ENCODE measurements at places on chromosomes 16 and 17.

GRCh38 chr17:60514500-60514899 lies 11.5 kb downstream of the APPBP2 start:
- no peak for DNase-seq

DNA sequence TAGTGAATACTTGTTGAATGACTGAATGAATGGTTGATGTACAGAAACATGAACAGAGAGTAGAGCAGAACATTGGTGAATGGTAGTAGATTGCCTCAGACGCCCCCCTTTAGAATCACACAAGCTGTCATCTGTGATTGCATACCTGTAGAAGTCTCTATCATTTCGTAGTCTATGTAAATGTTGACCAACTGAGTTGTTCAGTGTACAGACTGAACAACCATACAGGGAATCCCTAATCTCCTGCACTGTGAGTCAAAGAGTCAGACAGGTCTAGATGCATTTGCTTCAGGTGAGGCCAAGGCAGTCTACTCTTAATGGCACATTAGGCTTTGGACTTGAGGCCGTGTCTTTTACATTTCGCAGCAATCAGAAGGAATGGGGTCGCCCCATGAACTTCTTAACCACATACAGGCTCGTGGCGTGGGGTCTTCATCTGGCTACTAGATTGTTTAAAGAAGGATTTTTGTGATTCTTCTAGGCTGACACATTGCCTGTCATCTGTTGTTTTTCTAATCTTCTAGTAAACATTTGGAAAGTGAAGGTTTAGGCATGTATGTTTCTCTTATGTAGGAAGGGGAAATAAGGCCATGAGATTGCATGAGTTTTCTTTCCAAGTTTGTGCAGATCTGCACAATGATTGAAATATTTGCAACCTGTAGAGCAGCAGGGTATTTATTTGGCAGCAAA lies 157.4 kb downstream of the WWOX start:
- no peak for DNase-seq

- peak; percentile 95 for DNase-seq
Measured at GRCh38 chr16:22206013-22206841, at the start of gene EEF2K. Gene EEF2K, plus strand, starts transcription at chr16:22206278. Its CDS starts 19,452 bp downstream, at chr16:22225730.

DNA sequence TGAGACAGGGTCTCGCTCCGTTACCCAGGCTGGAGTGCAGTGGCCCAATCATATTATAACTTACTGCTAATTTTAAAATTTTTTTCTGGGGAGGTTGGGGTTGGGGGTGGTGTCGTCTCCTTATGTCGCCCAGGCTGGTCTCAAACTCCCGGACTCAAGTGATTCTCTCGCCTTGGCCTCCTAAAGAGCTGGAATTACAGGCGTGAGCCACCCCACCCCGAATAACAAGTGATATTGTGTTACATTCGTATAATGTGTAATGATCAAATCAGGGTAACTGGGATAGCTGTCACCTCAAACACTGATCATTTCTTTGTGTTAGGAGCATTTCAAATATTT lies 16.2 kb upstream of the KPNA2 start:
- no peak for DNase-seq

- no peak for DNase-seq
Measured at GRCh38 chr17:17813055-17813724, 23.6 kb downstream of the SREBF1 start.

DNA sequence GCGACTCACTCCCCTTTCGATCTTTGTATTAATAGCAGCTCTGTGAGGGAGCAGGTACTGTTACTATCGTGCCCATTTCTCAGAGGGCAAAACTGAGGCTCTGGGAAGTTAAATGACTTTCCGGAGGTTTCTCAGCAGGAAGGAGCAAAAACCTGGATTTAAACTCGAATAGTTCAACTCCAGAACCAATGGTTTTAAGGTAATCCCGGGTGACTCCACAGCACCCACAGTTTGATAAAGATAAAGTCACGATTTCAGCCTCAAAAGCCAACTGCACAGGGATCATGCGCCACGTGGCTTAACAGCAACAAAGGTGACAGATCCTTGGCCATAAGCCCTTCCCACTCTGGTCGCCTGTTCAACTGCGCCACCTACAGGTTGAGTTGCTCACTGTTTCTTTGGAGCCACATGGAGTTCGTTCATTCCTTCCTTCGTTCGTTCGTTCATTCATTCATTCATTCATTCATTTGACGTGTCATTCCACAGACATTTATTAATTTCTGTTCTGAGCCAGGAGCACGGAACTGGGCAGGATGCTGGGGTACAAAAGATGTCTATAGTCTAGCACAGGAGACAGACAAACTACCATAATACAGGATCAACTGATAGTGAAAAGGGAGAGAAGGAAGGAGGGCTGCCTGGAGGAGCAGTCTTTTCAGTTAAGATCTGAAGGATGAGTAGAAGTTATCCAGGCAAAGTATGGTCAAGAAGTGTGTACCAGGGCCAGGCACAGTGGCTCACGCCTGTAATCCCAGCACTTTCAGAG lies 134.8 kb downstream of the HS3ST2 start:
- DNase-seq, result peak; percentile 11

DNA sequence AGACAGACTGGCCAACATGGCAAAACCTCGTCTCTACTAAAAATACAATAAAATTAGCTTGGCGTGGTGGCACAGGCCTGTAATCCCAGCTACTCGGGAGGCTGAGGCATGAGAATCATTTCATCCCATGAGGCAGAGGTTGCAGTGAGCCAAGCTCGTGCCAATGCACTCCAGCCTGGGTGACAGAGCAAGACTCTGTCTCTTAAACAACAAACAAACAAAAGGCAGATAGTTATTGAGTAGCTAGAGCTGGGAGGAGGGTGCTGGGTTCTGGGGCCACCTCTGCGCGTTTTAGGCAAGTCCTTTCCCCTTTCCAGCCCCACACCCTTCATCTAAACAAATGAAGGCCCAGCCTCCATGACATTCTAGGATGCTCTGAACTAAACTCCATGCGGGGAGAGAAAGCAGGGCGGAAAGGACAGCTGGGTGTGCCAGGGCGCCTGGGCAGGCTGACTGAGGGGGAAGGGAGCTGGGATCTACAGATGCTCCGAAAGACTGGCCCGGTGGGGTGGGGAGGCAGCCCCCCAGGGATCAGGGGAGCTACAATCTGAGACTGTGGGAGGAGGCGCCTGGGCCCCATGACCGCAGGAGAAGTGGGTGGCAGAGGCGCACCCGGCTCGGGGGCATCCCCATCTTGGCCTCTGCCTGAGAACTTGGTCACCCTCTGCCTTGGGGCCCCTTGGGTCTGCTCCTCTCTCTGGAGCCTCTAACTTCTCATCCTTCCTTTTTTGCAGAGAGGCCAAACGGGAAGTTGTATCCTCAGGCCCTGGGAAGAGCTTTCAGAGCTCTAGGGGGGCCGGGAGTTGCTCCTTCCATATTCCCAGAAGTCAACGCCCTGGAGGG lies 910 bp downstream of the ITGAL start:
- no peak for DNase-seq

- DNase-seq, result no peak
Measured at GRCh38 chr17:33511670-33512069, 218.6 kb upstream of the ASIC2 start.

DNA sequence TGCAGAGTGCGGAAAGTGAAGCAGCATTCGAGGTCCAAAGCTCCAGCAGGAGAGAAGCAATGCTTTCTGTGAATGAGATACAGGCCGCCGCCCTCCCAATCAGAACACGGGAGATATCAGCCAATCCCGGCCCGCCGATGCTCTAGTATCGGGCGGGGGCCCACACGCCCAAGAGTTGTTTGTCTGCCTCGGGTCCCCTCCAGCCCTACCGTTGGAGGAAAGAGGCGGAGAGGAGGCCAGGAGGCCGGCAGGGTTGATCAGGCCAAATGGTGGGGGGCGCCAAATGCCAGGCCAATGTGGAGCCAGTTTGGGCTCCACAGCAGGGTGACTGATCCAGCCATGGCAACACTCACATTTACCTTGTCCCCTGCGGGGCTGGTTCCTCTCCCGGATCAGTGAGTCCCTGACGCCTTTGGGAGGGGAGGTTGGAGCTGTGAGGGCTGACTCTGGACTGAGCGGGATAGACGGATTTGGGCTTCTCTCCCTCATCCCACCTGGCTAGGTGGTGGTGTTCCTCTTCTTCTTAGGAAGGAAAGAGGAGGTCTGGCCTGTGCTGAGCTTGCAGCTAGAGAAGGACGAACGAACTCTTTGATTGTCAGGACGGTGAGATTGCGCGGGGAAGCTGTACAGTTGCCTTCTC lies 10.4 kb upstream of the CUEDC1 start:
- DNase-seq, result no peak

DNA sequence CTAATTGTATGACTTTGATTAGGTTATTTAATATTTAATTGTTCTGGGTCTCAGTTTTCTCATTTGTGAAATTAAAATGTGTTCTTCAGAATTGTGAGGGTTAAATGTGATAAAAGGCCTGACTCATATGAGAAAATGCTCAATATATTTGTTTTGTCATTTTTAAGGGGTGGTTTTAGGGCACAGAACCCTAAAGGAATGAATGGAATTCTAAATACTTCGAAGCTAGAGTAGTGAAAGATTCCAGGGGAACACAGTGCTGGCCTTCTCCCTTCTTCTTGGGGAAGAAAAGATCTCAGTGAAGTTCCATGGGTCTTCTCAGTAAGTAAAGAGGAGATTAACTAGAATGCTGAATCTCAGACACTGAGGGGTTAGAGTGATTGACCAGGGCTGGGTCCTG lies 3.9 kb upstream of the SMPD3 start:
- DNase-seq, result no peak

GRCh38 chr16:11064851-11065250 lies 120.5 kb downstream of the CLEC16A start:
- no peak for DNase-seq

Data from amniotic stem cell (primary cell).